ENCODE measurements at places on chromosomes 5 and 9. TPM values are rescaled to one million over a fixed set of nuclear protein-coding genes. Genes with fewer than 3 reads are reported as not detected.

GRCh38 chr5:169429044-169429443 lies 128.1 kb upstream of the SLIT3 start:
- H3K4me1 ChIP-seq: no peaks in the 10 kb centered on the region
- no peak overlapping the region for H3K27ac ChIP-seq
- no peak for DNase-seq

IL9 gene
- total RNA-seq: not detected

ABO gene
- total RNA-seq: 0.36 TPM

DNA sequence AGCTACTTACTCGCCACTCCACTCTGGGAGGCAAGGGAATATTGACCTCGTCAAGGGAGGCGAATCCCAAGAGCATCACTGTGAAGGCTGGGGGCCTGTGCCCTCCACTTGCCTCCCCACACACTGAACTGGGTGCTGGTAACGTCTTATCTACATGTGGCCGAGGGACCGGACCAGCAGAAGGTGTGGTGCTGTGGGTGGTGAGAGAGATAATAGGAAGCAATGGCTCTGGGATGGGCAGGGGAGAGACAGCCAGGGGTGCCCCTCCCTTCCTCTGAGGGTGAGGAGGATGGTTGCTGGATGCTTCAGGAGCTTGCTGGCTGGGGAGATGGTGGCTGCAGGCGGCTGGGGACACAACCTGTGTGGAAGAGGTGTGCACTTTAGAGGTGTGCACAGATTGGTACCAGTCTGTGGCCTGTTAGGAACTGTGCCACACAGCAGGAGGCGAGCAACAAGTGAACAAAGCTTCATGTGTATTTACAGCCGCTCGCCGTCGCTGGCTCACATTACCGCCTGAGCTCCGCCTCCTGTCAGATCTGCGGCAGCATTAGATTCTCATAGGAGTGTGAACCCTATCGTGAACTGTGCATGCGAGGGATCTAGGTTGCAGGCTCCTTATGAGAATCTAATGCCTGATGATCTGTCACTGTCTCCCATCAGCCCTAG lies 100.3 kb downstream of the ENTREP1 start:
- no peaks in the 10 kb centered on the region for H3K36me3 ChIP-seq
- H3K27me3 ChIP-seq: no peaks in the 10 kb centered on the region
- H3K4me3 ChIP-seq: no peak overlapping the region
- H3K27ac ChIP-seq: no peak overlapping the region
- no peaks in the 10 kb centered on the region for H3K4me1 ChIP-seq

DNA sequence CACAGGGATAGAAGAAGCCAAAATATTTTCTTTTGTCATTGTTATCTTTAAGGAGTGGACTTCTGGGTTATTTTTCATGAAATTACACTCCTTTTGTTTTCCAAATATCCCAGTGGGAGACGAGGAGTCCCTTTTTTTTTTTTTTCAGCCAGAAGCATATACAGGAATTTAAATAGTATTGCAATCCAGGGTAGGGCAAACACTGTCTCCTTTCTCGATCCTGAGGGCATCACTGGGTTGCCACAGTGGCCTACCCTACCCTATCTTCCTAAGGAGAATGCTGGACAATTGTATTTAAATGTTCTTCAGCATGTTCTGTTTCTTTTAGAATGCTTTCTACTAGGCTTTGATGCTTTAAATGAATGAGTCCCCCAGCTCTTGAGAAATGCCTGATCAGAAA lies 47.9 kb downstream of the LRRC70 start:
- no peaks in the 10 kb centered on the region for H3K27me3 ChIP-seq
- peaks cover 29% of the 10 kb centered on the region for H3K36me3 ChIP-seq
- no peak overlapping the region for H3K27ac ChIP-seq
- no peak for DNase-seq

- no peak overlapping the region for H3K4me3 ChIP-seq
- no peaks in the 10 kb centered on the region for H3K27me3 ChIP-seq
- DNase-seq: no peak
- no peaks in the 10 kb centered on the region for H3K36me3 ChIP-seq
- no peaks in the 10 kb centered on the region for H3K4me1 ChIP-seq
Observed at GRCh38 chr5:170466553-170466952, 37.3 kb upstream of the KCNIP1 start.

DNA sequence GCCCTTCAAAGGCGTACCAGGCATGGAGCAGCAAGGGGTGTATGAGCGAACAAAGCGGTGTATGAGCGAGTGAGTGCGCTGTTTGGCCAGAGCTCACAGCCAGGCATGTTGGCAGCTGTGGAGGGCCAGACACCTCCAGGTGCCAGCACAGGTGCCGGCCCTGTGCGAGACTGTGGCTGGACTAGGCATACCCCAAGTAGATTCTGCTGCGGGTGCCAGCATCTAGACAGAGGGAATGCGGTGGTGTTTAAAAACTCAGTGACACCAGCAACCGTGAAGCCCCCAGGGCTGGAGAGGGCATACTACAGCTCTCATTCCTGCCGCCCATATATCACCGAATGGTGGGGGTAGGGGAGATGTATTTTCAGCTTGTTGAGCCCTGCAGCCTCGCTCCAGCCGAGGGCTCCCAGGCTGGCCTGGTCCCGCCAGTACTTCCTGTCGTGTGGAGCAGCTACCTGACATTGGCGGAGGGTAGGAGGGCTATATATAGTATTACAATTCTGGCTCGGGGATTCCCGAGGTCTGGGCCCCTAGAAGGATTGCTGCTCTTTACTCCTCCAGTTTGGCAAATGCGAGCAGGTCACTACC lies 1829.6 kb upstream of the NUDT12 start:
- no peak overlapping the region for H3K27ac ChIP-seq
- H3K36me3 ChIP-seq: no peaks in the 10 kb centered on the region
- H3K4me1 ChIP-seq: no peaks in the 10 kb centered on the region
- peak; percentile 38 for DNase-seq
- no peaks in the 10 kb centered on the region for H3K27me3 ChIP-seq
- no peak overlapping the region for H3K4me3 ChIP-seq

DNA sequence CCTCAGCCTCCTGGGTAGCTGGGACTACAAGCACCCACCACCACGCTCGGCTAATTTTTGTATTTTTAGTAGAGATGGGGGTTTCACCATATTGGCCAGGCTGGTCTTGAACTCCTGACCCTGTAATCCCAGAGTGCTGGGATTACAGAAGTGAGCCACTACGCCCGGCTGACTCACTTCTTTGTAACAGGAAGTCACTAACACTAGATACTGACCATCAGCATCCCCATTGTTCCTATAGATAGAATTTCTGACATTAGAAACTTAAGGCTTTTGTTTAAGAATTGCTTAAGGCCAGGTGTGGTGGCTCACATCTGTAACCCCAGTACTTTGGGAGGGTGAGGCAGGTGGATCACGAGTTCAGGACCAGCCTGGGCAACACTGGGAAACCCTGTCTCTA lies 42.2 kb downstream of the LEAP2 start:
- H3K4me1 ChIP-seq: no peaks in the 10 kb centered on the region
- peaks cover 15% of the 10 kb centered on the region for H3K36me3 ChIP-seq
- no peak for DNase-seq
- no peak overlapping the region for H3K4me3 ChIP-seq

DNA sequence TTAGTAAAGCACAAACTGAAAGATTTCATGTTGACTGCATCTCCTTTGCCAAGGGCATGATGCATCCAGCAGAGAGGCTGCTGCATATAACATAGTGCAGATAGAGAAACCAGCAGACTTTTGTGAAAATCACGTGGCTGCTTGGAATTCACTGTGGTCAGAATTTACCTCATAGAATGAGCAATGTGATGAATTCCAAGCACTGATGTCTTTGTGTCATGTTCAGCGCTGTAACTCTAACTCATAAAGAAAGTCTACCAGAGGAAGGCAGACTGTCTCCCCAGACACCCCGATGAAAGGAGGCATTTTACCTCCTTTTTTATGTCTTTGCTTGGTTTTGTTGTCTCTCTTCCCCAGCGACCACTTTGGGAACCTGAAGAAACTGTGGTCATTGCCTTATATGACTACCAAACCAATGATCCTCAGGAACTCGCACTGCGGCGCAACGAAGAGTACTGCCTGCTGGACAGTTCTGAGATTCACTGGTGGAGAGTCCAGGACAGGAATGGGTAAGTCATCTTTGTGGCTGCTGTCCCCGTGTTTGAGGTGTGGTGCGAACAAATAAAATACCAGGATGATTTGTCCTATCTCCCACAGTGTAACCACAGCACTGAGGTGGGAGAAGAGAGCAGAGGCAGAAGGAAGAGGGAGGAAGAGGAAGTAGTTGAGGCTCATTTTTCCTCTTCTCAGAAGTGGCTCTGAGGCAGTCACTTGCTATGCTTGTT lies 42.0 kb downstream of the ITK start:
- no peak for DNase-seq
- H3K27me3 ChIP-seq: no peaks in the 10 kb centered on the region
- no peak overlapping the region for H3K27ac ChIP-seq
- no peaks in the 10 kb centered on the region for H3K4me1 ChIP-seq

- H3K27me3 ChIP-seq: no peaks in the 10 kb centered on the region
- no peaks in the 10 kb centered on the region for H3K36me3 ChIP-seq
- H3K4me3 ChIP-seq: no peak overlapping the region
Observed at GRCh38 chr9:105855987-105856386, 161.6 kb downstream of the TMEM38B start.

PRLR gene
- 0.82 TPM for total RNA-seq

DNA sequence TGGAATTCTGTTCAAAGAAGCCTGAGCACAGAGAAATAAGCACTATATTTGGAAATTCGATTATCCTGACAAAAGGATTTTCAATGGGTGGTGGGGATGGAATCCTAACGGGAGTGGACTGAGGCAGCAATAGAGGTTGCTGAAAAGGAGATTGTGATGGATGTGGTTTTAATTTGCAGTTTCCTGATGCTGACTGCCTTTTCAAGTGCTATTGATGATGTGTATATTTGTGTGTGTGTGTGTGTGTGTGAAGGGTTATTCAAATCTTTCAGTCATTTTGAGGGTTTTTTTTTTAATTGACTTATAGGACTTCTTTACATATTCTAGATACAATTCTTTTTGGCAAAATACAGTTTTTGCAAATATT lies 614.5 kb downstream of the HINT1 start:
- H3K4me3 ChIP-seq: no peak overlapping the region
- no peaks in the 10 kb centered on the region for H3K36me3 ChIP-seq
- no peak for DNase-seq
- H3K4me1 ChIP-seq: no peaks in the 10 kb centered on the region

All from sigmoid colon (tissue), 7 donors.